Brain microvascular endothelial cell (primary cell): ENCODE measurements at places on chromosomes 7 and 10.

GRCh38 chr10:20993830-20994527 is 96.9 kb upstream of the NEBL start:
- peak; percentile 61 for DNase-seq

GRCh38 chr7:22001345-22002004 is 55.8 kb upstream of the CDCA7L start:
- peak; percentile 67 for DNase-seq

DNA sequence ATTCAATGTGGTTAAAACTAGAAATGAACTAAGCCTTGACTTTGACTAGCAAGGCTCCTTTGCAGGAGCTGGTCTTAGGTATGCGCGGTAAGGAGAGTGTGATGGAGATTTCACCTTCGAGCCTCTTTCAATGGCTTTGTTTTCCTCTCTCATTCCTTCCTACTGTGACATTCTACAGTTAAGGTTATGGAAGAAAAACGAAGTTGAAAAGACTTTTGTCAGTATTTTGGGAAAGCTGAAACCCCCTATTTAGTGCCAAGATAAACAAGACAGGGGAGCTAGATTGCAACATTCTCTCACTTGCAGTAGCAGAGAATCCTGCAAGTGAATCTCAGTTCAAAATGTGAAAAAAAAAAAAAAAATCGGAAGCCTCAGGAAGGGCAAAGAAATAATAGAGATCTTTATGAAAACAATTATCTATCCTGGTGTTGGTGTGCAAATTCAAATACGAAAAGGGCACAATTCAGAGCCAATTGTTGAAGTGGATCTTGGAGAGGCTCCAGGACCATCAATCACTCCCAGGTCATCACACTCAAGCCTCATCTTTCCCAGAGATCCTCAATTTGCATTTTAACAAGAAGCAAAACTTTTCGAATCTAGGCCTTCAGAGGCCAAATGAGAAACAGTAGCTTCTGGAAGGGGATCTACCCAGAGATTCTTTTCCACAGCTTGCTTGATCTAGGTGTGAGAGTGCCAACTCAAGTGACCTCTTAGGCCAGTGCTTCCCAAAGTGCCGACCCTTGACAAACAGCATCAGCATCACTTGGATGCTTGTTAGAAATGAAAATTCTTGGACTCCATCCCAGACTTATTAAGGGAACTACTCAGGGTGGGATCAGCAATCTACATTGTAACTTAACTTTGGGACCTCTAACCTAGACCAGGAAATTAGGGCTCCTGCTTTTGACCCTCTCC is 163.8 kb downstream of the INHBA start:
- no peak for DNase-seq

DNA sequence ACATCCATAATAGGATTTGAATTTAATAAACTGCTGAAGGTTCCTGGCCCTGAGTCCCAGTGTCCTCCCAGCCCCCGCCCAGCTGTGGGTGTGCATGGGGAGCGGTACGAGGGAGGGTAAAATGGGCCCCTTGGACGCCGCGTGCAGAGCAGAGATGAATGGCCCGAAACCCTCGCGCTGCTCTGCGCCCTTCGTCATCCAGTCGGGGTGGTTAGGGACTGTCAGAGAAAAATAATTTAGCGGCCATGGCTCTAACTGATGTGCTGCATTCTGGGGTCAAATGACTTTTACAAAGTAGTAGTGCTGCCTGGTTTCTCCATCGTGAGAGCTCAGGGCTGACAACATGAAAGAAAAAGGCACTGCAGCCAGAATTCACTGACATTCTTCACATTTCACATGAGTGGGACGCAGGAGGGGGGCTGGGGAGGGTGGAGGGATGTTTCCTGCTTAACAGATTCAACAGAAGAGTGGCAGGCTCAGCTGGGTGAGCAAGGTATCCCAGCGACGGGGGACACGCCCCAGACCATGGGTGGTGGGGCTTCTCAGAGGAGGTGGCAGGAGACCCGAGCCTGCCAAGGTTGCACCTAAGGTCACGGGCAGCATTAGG is 304.5 kb downstream of the WDR37 start:
- DNase-seq = peak; percentile 5

DNA sequence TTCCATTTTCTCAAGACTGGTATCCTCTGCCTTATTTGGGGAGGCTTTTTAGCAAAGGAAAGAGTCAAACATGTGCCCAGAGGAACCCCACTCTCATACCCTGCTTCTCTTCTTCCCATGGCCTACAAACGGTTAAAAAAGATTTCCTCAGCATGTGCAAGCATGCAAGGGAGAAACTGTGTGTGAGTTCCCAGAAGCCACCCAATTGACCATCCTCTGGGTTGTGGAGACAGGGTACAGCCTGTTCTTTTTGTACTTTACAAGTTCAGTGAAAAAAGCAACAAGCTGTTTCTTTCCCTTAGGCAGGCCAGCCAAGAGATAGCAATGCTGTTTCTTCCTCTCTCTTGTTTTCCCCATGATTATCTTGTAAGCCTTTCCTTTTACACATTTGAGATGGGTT is 68.8 kb upstream of the MTPN start:
- no peak for DNase-seq

DNA sequence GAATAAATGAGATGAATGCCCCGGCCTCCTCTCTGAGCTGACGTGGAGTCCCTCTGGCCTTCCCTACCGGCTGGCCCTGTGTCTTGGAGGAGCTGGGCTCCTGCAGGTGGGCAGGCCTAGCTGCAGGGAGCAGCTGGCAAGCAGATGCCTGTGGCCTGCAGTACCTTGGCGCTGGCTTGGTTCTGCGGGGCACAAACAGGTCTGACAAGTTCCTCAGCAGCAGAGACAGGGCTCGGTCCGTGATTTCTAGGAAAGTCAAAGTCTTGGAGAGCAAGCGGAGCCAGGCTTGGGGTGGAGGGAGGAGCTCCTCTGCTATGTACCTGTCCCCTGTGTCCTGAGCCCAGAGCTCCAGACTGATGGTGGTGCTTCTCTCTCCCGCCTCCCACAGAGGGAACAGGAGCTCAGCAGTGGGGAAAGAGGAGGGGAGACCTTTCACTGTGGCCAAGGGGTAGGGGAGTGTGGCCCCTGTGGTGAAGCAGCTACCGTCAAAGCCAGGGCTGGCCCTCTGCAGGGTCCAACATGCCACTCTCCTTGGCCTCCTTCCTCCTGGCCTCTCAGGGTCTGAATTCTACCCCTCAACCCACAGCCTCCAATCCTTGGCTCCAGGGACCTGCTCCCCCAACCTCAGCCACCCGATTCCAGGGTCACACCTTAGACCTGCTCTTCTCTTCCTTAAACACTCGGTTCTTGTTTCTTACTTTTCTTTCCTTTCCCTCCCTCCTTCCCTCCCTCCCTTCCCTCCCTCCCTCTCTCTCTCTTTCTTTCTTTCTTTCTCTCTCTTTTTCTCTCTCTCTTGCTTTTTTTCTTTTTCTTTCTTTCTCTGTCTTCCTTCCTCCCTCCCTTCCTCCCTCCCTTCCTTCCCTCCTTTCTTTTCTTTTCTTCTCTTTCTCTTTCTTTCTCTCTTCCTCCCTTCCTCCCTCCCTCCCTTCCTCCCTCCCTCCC is 20.1 kb downstream of the MYL10 start:
- DNase-seq = no peak

DNA sequence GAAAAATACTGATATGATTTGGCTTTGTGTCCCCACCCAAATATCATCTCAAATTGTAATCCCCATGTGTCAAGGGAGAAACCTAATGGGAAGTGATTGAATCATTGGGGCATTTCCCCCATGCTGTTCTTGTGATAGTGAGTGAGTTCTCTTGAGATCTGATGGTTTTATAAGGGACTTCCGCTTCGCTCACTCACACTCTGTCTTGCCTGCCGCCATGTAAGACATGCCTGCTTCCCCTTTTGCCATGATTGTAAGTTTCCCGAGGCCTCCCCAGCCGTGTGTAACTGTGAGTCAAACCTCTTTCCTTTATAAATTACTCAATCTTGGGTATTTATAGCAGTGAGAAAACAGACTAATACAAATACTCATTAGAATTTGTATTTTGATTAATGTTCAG is 5.1 kb upstream of the MRPS17 start:
- DNase-seq = no peak

GRCh38 chr10:24898501-24898900 is 53.9 kb downstream of the PRTFDC1 start:
- no peak for DNase-seq

DNA sequence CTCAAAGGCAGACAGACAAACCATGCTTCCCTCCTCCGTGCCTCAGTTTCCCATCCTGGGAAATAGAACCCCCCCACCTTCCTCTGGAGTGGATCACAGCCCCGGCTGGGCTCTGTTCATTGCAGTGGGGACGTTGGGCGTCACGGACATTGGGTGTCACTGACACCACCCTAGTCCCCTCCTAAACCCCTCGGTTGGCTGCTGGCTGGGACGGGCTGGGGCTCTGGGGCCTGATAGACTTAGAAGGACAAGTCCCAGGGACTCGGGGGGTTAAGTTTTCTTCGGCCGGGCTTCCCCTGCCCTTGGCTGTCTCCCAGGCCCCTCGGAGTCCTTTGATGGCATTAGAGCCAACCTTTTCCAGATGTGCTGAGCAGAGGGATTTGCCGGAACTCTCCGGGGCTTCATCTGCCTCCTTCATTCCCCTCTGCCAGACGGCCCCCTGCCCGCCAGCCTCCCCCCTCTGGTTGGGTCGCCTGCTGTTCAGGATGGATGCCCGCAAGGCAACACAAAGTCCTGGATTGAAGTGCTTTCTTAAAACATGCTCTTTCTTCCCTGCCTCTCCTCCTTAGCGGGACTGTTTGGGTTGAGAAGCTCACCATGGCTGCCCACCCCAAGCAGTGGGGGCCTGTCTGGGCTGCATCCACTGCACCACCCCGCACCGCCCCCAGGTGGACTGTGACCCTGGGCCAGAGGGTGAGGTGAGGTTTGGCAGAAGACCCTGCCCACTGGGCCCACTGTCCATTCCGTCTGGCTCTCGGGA is 73.0 kb downstream of the COL26A1 start:
- DNase-seq = no peak

DNA sequence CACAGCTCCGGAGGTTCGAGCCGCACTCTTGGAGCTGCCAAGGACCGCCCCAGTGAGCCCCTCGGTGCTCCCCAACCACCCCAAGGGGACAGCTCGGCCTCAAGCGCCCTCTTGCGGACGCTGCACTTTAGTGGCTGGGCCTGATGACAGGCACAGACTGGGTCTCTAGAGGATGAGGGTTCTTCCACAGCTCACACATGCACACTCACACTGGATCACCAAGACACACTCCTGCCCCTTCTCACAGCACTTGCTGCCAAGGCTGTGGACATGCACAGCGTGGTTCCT is 2.1 kb downstream of the RET start:
- peak; percentile 9 for DNase-seq

DNA sequence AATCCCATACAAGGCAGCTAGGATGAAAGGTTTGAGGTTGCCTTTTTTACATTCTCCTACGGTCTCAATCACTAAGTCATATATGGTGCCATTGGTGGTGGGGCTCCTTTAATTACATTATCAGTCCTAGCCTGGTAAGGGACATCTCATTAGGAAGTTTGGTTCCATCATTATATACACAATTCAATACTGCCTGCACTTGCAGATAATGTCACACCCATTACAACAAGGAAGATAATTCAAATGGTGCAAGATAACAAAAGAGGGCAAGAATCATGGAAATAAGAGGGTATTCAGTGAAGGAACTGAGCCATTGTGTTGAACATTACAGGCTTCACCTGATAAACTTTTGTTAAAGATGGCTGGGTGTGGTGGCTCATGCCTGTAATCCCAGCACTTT is 1.7 kb upstream of the TMEM248 start:
- no peak for DNase-seq

GRCh38 chr7:1758028-1758858 is 88.2 kb downstream of the ELFN1 start:
- DNase-seq = no peak

GRCh38 chr7:30028749-30029635 is 780 bp downstream of the PLEKHA8 start:
- DNase-seq = peak; percentile 31

DNA sequence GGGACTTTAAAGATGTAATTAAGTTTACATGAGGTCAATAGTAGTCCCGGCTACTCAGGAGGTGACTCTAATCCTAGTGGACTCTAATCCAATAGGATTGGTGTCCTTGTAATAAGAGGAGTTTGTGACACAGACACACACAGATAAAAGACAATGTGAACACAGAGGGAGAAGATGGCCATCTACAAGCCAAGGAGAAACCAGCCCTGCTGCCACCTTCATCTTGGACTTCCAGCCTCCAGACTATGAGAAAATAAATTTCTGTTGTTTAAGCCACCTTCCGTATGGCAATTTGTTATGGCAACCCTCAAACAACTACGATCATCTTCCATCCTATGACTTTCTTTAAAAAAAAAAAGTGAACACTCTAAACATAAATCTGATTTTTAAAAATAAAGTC is 116.3 kb downstream of the ALOX5 start:
- DNase-seq = no peak

GRCh38 chr10:120514035-120514620 is 57.1 kb downstream of the PLPP4 start:
- peak; percentile 25 for DNase-seq

DNA sequence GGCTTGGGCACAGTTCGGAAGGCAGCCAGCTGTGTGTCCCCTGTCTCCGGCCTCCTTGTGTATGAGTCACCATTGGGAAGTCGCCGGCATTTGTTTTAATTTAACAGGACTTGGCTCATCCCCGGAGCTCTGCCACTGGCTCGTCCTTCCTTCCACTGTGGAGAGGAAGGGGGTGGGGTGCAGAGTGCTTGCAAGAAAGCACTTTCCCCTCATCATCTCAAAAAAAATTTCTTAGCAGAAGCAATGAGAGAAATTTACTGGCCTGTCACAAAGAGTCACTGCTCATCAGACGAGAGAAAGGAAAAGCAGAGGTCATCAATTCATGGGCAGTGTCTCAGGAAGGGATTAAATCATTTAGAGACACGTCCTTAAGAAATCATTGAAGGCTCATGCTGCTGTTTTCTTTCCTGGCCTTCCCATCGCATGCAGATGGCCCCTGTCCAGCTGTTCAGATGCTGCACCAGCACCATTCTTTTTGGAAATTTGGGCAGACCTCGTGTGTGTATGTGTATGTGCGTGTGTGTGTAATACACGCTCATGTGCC is 93.3 kb downstream of the BMS1 start:
- DNase-seq = peak; percentile 11

DNA sequence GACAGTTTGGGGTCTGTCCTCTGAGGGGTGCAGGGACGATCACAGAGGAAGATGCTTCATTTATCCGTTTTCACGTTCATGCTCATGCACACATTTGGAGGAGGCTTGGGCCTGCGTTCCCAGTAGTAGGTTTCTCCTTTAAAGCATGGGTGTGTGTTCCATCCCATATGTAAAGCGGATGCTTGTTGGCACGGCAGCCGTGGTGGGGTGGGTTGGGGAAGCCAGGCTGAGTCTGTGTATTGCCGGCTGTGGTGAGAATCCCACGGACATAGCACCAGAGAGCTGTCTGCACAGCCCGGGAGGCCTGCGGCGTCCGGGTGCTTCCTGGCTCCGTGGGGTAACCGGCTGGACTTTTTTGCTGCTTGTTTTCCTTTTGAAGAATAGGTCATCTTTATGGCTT is 440 bp downstream of the JAKMIP3 start:
- DNase-seq = peak; percentile 18
